Activated CD4-positive, alpha-beta T cell treated with anti-CD3 and anti-CD28 coated beads, Interleukin-2, amount 10 ng/mL, durations not matched to agents 7 days and 5 days (primary cell): ENCODE measurements at places on chromosomes 2 and 18. TPM values are rescaled to one million over a fixed set of nuclear protein-coding genes. Genes with fewer than 3 reads are reported as not detected.
A peak's percentile ranks its signal among the peaks of the same experiment; 100 is the strongest.

DNA sequence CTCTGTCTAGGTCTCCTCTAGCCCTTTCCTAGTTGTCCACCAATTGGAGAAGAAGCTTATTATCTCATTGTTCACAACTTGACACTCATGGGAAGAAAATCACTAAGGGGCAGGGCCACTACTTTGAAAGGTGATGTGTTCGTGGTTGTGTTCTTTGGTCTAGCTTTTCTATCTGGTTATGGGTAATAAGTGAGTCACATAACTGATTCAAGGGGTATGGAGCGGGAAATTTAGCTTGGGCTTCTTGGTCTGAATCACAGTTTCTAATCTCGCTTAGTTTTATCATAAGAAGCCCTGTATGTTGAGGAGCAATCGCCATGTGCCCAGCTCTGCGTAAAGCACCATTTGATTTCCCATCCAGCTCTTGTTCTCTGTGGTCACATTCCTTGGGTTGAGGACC lies 18.7 kb upstream of the DYTN start:
- H3K4me1 ChIP-seq, result no peaks in the 10 kb centered on the region
- DNase-seq, result no peak
- H3K27ac ChIP-seq, result no peak overlapping the region
- peaks cover 6% of the 10 kb centered on the region for H3K27me3 ChIP-seq

GRCh38 chr2:65501074-65501473 lies 68.7 kb upstream of the SPRED2 start:
- no peak for DNase-seq
- H3K27me3 ChIP-seq, result peaks cover 3% of the 10 kb centered on the region
- no peak overlapping the region for H3K4me3 ChIP-seq

DNA sequence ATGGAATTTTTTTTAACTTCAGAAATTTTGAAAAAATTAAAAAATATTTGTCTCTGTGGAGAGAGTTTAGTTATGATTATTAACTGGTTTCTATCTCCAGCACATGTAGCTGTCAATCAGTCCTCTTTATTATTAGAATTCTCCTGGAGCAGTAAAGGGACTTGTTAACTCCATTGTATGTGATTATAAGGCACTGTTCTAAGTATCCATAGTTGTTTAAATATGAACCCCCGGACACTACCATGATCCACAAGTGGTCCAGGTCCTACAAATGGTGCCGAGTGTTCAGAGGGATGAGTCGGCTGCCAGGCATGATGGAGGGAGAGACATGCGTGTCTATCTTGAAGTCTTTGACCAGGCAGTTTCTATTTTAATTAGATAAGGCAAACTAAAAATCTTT lies 492 bp downstream of the CHRNA1 start:
- H3K27me3 ChIP-seq, result peaks cover 7% of the 10 kb centered on the region
- no peaks in the 10 kb centered on the region for H3K36me3 ChIP-seq
- DNase-seq, result no peak
- H3K4me1 ChIP-seq, result peaks cover 7% of the 10 kb centered on the region

DNA sequence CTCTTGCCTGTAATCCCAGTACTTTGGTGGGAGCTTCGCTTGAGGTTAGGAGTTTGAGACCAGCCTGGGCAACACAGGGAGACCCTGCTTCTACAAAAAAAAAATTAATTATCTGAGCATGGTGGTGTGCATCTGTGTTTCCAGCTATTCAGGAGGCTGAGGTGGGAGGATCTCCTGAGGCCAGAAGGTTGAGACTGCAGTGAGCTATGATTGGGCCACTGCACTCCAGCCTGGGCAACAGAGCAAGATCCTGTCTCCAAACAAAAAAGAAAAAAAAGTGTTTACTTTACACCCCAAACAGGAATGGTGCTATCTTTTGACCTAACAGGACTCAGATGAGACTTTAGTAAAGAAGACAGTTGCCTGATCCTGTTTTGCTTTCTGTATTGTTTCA lies 35.6 kb downstream of the MAL start:
- H3K4me1 ChIP-seq, result peaks cover 49% of the 10 kb centered on the region
- H3K27me3 ChIP-seq, result no peaks in the 10 kb centered on the region
- peak overlapping the region; percentile 91 for H3K27ac ChIP-seq
- DNase-seq, result no peak
- no peak overlapping the region for H3K4me3 ChIP-seq

DNA sequence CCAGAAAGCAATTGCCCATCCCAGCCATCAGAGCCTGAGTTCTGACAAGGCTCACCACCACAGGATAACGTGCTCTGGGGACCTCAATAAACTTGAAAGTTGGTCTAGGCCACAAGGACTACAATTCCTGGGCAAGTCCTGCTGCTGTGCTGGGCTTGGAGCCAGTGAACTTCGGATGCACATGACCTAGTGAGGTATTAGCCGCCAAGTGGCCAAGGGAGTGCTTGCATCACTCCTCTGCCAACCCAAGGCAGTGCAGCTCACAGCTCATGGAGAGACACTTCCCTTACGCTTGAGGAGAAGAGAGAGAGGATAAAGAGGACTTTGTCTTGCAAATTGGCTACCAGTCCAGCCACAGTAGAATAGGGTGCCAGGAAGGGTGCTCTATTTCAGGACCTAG lies 219.6 kb downstream of the MBD2 start:
- H3K4me3 ChIP-seq, result no peak overlapping the region
- H3K27me3 ChIP-seq, result no peaks in the 10 kb centered on the region
- H3K27ac ChIP-seq, result no peak overlapping the region
- H3K36me3 ChIP-seq, result no peaks in the 10 kb centered on the region

GRCh38 chr2:214543386-214543955 lies 132.6 kb downstream of the VWC2L start:
- no peaks in the 10 kb centered on the region for H3K27me3 ChIP-seq
- no peak for DNase-seq
- no peaks in the 10 kb centered on the region for H3K36me3 ChIP-seq
- H3K27ac ChIP-seq, result no peak overlapping the region

- H3K4me1 ChIP-seq, result no peaks in the 10 kb centered on the region
- H3K4me3 ChIP-seq, result no peak overlapping the region
- no peaks in the 10 kb centered on the region for H3K36me3 ChIP-seq
- no peak for DNase-seq
- H3K27me3 ChIP-seq, result peaks cover 32% of the 10 kb centered on the region
Observed at GRCh38 chr2:176665086-176665485, 395.8 kb downstream of the MTX2 start.

DNA sequence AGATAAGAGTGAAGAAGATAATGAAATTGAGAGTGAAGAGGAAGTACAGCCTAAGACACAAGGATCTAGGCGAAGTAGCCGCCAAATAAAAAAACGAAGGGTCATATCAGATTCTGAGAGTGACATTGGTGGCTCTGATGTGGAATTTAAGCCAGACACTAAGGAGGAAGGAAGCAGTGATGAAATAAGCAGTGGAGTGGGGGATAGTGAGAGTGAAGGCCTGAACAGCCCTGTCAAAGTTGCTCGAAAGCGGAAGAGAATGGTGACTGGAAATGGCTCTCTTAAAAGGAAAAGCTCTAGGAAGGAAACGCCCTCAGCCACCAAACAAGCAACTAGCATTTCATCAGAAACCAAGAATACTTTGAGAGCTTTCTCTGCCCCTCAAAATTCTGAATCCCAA lies 15.7 kb downstream of the MSH6 start:
- H3K27me3 ChIP-seq, result no peaks in the 10 kb centered on the region
- DNase-seq, result no peak
- H3K27ac ChIP-seq, result no peak overlapping the region

The HSBP1L1 gene
- total RNA-seq, result 11.5 TPM

The NPHP1 gene
- total RNA-seq, result 0.27 TPM

The MYO7B gene
- 0.60 TPM for total RNA-seq

The XDH gene
- total RNA-seq, result 0.17 TPM

The FBXO36 gene
- 1.1 TPM for total RNA-seq
